CD4-positive, alpha-beta memory T cell (primary cell): ENCODE measurements at places on chromosomes 5 and 9. TPM values are rescaled to one million over a fixed set of nuclear protein-coding genes. Genes with fewer than 3 reads are reported as not detected.

Gene PCDHB3
- not detected for polyA plus RNA-seq

Gene GFI1B
- not detected for polyA plus RNA-seq

Gene FOXD4L6
- not detected for polyA plus RNA-seq

Gene EFCAB9
- not detected for polyA plus RNA-seq

Gene PAEP
- polyA plus RNA-seq: not detected

Gene IL4
- polyA plus RNA-seq: not detected

Gene C8G
- polyA plus RNA-seq: not detected

Gene ZCCHC7
- polyA plus RNA-seq: 30.1 TPM

Gene MAP1B
- polyA plus RNA-seq: 0.13 TPM

Gene AGXT2
- not detected for polyA plus RNA-seq

Gene HTR1A
- polyA plus RNA-seq: not detected

Gene CDO1
- polyA plus RNA-seq: not detected

Gene LIX1
- not detected for polyA plus RNA-seq

Gene WASHC1
- 0.99 TPM for polyA plus RNA-seq

Gene TUT7
- polyA plus RNA-seq: 30.4 TPM

Gene GPR150
- polyA plus RNA-seq: 6.1 TPM

Gene SLC6A7
- polyA plus RNA-seq: not detected

Gene MAST4
- polyA plus RNA-seq: 17.0 TPM
